ENCODE measurements at places on chromosomes 3 and 15.

GRCh38 chr15:85910834-85911233, 116.1 kb upstream of the KLHL25 start:
- DNase-seq: no peak

DNA sequence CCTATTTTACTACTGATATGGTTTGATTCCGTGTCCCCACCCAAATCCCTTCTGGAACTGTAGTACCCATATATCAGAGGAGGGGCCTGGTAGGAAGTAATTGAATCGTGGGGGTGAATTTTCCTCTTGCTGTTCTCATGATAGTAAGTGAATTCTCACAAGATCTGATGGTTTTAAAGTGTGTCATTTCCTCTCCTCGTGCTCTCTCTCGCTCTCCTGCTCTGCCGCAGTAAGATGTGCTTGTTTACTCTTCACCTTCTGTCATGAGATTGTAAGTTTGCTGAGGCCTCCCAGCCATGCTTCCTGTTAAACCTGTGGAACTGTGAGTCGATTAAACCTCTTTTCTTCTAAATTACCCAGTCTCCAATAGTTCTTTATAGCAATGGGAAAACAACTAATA, 81.2 kb upstream of the ZBTB20 start:
- DNase-seq: no peak

DNA sequence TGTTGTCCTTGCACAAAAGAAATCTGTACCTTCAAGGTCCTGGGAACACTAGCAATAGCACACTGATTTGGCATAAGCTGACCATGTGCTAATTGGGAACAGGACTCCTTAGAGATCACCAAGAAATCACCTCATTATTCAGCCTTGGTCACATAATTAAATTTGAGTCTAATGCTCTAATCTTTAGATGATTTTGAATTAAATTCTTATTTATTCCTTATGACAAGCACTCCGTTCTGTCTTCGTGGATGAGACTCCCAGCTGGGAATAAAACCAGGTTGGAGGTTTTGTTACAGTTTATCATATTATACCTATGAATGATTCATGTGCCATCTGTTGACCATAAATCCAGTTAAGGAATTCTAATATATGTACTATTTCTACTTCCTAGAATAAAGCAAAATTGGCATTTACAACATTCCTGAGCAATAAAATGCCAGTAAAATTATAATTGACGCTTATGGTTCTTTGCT, 162.2 kb downstream of the MYRIP start:
- DNase-seq: no peak

GRCh38 chr15:59591356-59591755, 20.2 kb upstream of the GCNT3 start:
- no peak for DNase-seq

Data from activated CD4-positive, alpha-beta memory T cell treated with anti-CD3 and anti-CD28 coated beads, Interleukin-2, amount 10 ng/mL, durations not matched to agents 7 days and 5 days (primary cell).